ENCODE measurements at places on chromosomes 13 and 19.

GRCh38 chr13:46571189-46571908, 18.4 kb downstream of the LRCH1 start:
- no peak for DNase-seq

DNA sequence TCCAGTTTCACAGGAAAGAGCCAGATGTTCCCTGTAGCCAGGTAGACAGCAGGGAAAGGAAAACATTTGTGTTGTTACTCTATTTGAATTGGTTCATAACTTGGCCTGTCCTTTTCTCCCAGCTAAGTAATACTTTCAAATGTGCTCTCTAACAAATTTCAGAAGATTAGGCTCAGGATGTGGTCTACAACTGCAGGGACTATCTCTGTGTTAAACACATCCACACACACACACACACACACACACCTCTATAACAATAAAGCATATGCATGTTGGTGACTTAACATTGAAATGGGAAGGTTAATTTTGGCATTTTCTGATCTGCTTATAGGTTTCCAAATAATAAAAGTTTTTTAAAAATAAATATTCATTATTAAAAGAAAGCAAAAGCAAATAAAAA, 316.0 kb upstream of the ARGLU1 start:
- DNase-seq = no peak

- no peak for DNase-seq
Measured at GRCh38 chr19:3196064-3196932, 10.6 kb downstream of the NCLN start.

DNA sequence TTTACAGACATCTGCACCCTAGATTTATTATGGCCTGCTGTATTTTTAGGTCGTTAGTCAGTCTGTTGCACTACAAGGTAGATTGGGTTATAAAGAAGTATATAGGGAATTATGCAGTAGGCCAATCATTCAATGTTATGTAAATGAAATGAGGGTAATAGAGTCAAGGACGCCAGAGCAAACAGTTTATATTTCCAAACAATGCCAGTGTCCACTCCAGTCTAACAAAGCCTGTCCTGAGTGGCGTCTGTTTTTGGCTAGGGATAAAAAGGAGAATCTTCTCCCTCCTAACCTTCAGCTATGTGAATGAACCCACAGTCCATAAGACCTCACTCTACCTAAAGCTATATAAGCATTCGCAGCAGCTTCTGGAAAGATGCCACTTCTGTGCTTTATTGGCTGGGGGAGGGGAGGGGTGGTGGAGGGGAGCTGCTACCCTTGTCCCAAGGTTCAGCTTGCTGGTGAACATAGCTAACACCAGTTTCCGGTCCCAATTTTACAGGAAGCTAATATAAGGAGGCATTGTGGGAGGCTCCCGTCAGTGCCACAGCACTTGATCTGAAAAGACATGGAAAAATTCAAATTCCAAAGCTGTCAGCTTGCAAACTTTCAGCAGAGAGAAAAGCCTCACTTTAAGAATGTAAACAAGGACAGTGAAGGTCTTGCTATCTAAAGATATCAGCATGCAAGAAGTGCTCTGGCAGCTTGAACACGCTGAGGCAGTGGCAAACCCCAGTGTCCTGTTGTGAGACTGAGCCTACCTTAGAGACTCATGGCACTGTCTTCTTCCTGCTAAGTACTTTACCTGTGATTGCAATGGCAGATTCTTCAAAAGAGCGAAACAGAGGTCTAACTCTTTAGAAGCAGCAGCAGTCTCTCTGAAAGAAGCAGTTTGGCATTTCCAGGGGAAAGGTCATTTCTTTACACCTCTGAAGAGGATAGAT, 369.9 kb downstream of the PCDH9 start:
- no peak for DNase-seq

DNA sequence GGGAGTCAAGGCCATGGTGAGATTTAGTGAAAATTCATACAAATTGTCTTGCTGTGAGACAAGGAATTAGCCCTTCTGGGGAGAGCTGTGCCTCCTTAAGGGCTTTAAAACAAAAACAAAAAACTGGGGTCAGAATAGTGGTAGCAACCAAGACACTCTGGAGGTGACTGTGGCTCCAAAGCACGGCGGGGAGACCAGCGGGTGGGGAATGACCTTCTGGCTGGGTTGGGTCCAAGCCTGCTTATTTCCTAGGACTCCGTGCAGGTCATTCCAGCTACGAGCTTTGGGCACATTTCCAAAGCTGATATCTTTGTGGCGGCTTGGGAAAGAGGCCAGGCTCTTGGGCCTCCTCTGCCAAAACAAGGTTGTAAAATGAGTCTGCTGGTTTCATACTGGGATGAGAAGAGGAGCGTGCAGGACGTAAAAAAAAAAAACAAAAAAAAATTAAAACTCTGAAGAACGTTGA, 348.3 kb downstream of the UQCRFS1 start:
- DNase-seq = no peak

All from activated CD8-positive, alpha-beta memory T cell treated with anti-CD3 and anti-CD28 coated beads for 1 hour (primary cell).